Hematopoietic multipotent progenitor cell treated with erythropoietin and hydrocortisone succinate and interleukin-3 and kit ligand, for 8 days (in vitro differentiated cells): ENCODE measurements at places on chromosomes 3 and 15.
A peak's percentile ranks its signal among the peaks of the same experiment; 100 is the strongest.

- DNase-seq, result peak; percentile 25
Observed at GRCh38 chr3:127637546-127637945, 8.6 kb downstream of the PODXL2 start.

DNA sequence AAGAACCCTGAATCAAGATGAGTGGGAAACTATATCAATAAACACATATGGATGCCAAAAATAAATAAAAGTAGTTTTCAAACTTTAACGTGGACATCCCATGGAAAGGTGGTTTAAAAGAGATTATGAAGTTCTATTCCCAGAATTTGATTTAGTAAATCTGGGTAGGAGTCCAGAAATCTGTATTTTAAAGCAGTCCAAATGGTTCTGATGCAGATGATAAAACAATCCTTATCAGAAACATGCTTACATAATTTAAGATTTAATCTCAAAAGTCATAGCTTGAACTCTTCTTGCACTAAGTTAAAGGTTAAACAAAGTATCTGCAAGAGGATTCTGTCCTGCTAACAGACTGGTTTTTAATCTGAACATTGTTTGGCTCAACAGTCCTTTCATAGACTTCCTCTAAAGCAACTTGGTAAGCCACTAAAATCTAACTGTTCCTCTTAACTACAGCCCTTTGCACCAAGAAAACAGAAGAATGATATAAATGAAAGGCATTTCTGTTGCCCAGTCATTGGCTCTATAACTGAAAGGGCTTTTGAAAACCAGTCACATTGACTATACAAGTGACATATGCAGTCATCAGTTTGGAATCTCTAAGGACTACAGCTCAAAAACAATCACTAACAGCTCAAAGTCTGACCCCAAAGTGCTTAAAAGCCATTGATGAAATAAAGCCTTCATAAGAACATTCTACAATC is 23.4 kb upstream of the MAP4 start:
- no peak for DNase-seq

GRCh38 chr3:42183991-42184632 is 81.9 kb downstream of the CCK start:
- no peak for DNase-seq

DNA sequence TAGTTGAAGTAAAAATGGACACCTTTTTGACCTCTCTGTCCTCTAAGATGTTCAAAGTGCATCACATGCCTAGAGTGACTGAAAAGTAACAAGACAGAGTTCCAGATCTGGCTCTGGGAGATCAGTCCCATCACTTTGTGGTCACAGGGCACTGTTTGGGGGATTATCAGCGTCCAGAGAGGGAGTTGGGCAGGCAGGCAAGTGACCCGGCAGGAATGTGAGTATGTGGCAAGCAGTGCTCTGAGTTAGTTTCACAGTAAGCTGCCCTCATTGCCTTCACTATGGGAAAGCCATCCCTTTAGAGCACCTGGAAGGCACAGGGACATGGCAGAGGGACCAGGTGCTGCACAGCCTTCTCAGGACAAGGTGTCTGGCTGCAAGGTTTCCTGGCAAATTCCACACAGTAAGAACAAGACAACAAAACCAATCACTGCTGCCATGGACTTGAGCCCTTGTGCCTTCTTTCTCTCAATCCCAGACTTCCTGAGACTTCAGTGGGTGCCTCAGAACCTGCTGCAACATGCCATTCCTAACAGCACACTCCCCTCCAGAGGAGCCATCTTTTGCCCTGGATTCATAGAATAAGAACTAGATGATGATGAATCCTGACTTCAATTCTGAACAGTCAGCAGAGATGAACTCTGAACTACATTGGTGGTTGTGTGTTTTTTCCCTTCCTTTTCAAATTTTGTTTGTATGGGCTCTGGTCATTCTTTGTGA is 55.2 kb downstream of the TIPARP start:
- no peak for DNase-seq

- DNase-seq, result no peak
Observed at GRCh38 chr3:30082652-30083051, 523.7 kb upstream of the TGFBR2 start.

DNA sequence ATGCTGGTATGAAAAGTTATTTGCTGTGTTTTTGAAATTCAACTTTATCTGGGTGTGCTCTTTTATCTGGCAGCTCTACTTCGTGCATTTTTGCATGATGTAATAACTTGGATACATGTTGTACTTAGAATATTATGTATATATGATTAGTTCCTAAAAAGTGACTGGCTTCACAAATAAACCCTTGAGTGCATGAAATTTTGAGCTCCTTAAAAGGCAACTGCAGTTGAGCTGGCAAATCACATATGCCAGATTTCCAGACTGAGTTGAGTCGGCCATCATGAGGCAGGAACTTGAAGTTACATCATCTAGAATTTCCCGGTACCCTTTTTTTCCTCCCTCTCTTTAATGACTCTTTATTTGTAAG is 162.5 kb downstream of the FNDC3B start:
- peak; percentile 24 for DNase-seq

DNA sequence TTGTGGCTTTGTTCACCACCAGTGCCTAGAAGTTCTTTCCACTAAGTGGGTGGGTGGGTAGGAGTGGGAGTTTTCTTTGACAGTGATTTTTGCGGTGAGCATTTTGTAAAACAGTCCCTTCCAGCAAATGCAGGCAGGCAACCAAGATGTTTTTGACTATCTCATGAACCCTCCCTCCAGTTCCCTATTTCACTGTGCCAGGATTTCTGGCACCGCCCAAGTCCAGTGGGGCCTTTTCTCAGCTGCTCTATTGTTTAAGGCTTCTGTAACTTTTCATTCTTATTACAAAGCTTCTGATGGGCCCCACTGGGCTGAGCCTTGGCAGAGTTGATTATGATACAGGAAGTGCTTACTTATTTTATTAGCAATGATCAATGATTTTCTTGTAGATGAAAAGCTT is 236.0 kb downstream of the EDEM1 start:
- no peak for DNase-seq

DNA sequence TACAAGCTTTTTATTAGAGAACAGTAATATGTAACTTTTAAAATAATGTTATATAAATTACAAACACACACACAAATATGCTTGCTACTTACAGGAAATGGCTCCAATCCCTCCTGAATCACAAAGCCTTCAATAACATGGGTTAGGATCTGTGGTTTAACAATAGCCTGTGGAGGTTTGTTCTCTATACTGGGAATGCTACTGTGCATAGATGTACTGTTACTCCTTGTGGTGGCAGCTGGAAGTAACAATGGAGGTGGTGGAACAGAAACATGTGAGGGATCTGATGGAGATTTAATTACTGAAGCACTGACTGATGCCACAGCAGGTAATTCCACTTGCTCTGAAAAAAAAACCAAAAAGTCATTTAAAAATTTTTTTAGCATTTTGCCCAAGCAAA is 64.4 kb downstream of the PHC3 start:
- DNase-seq, result no peak

- DNase-seq, result no peak
Observed at GRCh38 chr15:87582169-87582568, 674.4 kb downstream of the NTRK3 start.

DNA sequence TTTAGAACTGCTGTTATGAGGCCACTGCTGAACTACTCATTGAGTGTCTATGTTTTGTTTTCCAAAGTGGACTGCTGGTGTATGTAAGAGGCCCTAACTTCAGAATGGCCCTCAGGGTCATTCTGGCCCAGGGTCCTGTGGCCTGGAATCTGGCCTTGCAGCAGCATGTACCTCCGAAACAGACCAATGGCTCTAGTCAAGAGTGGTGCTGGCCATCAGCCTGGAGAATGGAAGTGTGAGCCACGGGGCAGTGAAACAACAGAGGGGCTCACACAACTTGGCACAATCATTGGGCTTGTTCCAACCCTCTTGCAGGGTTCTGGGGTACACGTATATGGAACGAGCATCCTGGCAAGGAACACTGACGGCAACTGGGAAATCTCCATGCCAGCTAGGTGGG is 40.5 kb downstream of the SCN5A start:
- DNase-seq, result no peak

DNA sequence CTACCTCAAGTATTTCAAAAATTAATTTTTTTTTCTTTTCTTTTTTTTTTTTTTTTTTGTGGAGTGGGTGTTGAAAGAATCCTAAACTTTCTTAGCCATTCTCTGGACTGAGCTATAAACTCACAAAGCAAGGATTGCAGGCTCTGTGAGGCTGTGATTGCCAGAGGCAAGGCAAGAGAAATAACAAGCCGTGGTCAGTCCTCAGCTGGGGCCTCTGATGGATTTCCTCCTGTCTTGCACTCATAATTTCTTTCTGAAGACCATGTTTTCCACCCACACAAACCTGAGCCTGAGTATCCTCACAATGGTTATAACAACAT is 1.3 kb downstream of the CX3CR1 start:
- no peak for DNase-seq

GRCh38 chr15:41943543-41944312 is 28.6 kb downstream of the EHD4 start:
- DNase-seq, result no peak

- DNase-seq, result no peak
Observed at GRCh38 chr3:67866571-67866970, 212.2 kb upstream of the SUCLG2 start.

DNA sequence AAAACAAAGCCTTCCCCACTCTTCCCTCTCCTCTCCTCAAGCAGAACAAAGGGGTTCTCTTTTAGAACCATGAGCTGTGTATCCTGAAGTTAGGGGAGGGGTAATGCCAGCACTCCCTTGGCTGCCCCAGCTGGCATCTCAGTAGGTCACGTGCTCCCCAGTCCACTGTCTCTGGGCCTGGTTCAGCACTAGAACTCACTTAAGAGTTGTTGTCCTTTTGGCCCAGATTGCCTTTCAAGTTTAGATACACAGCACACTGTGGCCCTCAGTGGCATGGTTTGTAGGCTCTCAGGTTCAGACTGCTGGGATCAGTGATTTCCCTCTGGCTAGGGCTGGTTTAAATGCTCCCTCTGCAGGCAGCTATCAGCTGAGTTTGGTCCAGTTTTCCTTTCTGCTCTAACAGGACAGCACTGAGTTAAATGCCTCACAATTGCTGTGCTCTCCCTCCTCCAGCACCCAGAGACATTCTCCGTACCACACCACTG is 188.4 kb upstream of the ST8SIA2 start:
- no peak for DNase-seq

DNA sequence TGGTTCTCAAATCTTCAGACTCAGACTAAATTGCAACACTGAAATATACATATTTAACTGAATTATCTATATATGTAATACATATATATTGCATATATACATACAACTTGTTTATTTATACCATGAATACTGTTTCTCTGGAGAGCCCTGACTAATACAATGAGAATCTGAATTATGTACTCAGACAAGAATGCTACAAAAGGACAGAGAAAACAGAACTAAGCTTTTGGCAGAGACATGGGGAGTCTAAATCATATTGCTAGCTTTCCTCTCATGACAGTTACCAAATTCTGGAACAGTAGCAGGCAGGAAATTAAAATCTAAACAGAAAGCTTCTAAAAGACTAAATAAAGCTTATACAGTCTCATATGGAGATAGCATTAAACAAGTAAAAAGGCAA is 142.4 kb upstream of the KCNMB2 start:
- DNase-seq, result no peak

DNA sequence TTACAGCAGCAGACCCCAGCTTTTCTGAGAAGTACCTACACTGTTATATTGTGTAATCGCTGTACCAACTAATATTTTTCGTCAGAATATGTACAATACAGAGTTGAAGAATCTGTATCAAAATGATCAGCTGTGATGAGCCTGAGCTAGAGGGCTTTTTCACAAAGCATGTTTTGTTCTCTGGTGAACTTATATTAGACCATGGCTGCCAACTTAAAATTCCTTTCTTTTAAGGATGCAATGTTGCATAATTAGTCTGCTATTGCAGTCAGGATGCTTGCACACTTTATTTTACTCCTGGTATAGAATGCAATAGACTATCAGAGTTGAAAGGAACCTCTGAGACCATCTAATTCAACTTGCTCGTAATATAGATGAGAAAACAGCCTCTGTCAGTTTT is 127.8 kb downstream of the RBMS3 start:
- DNase-seq, result no peak

DNA sequence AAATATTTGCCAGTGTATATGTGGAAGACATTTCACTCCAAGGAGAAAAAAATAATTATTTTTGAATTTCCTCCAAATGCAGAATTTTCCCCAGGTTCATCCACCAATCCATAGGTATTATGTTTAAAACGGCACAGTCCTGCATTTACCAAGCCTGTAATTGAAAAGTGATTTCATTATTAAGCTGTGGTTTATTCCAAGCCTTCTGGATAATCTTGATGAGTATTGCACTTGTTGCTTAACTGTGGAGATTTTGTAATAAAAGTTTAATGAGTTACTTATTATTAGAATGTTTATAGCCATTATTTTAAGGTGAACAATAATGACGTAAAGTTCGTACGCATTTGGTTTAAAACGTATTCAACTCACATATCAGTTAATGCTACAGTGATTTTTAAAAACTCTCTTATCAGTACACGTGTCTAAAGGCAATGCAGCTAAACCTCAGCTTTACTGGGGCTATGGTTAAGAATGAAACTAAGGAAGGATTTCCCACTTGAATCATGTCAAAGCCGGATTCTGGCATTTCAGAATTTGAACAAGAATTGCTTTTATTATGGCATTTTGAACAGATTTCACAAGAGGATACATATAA is 283.9 kb downstream of the MECOM start:
- no peak for DNase-seq

GRCh38 chr15:68507447-68507846 is 71.3 kb upstream of the CORO2B start:
- DNase-seq, result no peak
